COLO829 (cell line): ENCODE measurements at places on chromosomes 16 and 17.

- DNase-seq = no peak
These were observed 6.2 kb downstream of the PRCD start for GRCh38 chr17:76545918-76546555.

DNA sequence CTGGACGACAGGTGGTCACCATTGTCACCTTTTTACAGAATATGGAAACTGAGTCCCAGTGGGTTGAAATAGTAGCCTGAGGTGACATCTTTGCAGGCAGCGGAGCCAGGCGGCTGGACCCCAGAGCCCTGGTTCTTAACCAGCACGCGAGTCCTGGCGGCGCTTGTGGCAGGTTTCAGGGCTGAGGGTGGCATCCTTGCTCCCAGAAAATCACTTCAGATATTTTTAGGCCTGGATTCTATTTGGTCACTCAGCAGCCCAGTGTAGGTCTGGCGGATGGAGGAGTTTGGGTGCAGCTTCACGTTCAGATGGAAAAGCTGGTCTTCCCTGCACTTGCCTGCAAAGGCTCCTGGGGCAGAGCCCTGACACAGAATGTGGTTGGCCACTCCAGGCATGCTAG, 354.0 kb downstream of the SNX29 start:
- DNase-seq = no peak

- peak; percentile 31 for DNase-seq
These were observed 221.3 kb downstream of the SNX29 start for GRCh38 chr16:12197812-12198211.

DNA sequence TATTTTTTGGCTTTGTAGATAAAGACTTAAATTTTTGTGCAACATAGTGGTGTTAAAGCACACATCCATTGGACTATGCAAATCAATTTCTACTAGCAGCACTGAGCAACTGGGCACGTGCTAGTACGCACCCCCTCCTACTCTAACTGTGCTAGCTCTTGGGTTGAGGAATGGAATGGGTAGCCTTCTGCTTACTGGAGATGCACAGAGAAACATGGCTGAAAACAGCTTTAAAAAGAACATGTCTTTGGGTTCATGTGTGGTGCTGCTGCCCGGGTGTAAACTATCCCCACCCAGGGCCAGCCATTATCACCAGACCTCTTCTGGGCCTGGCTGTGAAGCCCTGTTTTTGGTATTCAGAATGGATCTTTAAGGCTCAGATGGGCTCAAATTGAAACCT, 7.3 kb downstream of the ESRP2 start:
- DNase-seq = no peak

- DNase-seq = no peak
These were observed 656 bp upstream of the GEMIN4 start for GRCh38 chr17:752620-753219.

DNA sequence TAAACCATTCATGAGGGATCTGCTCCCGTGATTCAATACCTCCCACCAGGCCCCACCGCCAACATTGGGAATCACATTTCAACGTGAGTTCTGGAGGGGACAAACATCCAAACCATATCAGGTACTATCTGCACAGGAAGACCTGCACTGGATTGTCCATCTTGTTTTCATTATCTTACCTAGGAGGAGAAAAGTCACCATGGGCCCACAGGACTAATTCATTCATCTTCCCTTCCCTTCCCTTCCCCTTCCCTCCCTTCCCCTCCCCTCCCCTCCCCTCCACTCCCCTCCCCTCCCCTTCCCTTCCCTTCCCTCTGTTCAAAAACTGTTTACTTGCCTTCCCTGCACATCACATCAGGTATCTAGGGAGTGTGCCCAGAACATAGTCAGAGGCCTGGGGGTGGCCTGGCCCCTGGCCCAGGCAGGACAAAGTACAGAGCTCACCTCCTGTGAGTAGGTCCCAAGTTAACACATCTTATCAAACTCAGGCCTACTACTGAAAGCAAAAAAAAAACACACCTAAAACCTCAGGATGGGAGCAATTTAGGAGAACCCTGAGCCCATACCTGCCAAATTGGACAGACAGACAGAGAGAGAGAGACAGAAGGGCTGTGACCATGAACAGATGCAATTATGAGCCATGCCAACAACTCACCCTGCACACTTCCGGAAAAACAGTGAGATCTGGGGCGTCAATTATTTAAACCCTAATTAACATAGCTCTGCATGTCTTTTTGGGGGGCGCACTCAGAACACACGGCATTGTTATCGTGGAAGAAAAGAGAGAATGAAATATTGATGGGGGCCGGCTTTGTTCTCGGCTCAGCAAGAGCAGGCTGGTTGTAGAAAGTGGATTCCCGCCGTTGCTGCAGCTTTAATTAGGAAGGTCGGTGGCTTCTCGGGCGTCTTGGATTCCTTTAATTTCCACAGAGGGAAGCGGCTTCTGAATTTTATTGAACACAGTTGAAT, 151.2 kb downstream of the IRX5 start:
- DNase-seq = no peak

DNA sequence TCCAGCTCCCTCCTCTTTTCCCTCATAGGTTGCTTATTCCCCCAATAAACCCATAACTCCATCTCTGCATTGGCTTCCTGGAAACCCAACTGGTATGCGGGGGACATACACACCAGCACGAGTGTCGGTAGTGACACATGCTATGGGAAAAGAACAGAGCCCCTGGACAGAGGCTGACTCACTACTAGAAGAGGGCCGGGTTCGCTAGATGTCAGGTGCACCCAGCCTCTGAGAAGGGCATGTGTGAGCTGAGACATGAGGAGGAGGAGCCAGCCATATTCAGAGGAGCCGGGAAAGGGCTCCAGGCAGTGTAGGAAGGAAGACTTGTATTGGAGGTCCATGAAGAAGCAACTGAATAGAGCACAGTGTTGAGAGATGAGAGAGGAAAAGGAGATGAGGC, 241.1 kb downstream of the SOX9 start:
- DNase-seq = no peak

- no peak for DNase-seq
These were observed 3.5 kb downstream of the UBE2I start for GRCh38 chr16:1312903-1313302.

DNA sequence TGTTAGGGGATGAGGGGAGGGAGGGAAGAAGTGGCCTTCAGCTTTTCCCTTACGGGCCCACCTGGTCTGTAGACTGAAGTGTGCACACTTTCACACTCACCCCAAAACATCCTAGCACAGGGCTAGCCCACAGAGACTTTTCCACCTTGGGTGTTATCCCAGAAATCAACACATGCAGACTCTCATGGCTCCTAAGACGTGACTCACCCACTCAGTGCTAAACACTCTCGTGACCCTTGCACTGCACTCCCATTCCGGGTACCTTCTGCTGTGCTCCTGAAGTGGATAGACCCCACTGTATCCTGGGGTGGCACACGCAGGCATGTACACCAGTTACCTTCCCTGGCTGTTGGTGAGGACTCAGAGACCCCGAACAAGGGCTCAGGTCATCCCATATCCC, 23.0 kb upstream of the ABCC3 start:
- DNase-seq = no peak

DNA sequence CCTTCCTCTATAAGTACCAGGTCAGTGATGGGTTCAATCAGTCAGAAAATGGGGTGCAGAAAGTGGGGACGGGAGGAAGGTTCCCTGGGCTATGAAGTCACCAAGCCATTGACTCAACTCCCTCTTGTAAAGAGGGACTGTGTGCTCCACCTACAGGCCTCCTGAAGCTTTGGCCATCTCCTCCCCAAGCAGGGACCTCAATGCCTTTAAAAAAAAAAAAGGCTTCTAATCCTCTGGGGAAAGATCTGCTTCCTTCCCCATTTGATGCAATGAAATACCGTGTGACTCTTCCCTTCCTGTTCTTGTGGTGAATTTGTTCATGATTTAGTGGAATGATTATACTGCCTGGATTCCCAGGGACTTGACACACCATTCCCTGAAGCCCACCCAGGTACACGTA, 30.8 kb downstream of the VWA3A start:
- DNase-seq = peak; percentile 39

DNA sequence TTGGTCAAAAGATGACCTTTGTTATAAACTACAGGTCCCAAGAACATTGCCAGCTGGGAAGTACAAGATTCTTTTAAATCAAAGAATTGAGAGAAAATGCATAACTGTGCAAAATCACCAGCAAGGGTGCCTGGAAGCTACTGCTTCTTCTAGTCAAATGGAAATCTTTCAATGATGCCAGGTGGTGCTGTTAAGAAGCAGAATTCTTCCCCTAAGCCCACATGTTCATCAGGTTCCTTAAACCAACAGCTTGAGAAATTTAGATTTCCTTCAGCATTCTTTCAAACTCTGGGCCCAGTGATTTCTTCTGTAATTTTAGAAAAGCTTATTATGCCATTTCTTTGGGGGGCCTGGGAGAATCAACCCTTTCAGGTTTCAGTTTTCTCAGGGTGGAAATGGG, 207.8 kb upstream of the WSCD1 start:
- DNase-seq = no peak

- DNase-seq = no peak
These were observed 873 bp downstream of the USP10 start for GRCh38 chr16:84700446-84701300.

GRCh38 chr17:652314-652713, 62.3 kb downstream of the VPS53 start:
- no peak for DNase-seq

GRCh38 chr17:27904534-27905446, 11.6 kb upstream of the LYRM9 start:
- DNase-seq = no peak

DNA sequence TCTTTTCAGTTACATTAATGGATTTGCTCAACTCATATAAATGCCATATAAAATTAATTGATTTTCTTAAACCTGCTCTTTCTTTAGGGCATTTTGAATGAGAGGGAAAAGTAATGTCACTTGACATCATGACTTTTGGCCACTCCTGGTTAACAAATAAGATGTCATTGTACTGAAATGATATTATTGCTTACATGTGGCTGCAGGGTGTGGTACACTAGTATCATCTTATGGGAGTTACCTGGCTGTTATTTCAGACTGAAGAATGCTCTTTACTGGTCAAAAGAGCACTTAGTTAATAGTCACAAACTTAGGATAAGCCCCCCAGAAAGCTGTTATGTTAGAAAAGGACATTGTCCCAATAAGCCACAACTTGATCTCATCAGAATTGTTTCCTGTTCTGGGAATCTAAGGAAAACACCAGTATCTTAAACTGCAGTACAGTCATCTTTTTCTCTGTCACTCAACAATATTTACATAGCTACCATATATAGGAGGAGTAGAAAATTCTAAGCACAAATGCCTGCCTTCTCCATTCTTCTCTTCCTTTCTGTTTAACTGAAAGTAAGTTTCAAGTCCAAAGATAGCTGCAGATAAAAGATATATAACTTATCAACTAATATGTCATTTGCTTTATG, 53.9 kb upstream of the MRC2 start:
- DNase-seq = no peak

DNA sequence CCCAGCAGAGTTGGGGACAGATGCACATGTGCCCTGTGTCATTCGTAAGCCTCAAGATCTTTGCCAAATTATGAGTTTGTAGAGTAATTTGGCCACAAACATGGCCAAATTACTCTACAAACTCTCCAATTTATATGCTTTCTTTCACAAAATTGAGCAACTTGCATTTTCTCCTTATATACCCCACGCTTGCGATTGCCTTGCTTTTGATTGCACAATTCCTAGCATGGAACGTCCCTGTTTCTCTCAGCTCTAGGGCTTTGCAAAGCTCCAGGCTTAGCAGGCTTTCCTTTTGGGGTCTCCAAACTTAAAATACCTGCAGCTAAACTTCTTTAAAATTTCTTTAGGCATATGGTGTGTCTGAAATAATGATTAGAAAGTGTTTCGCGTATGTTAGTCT, 28.5 kb upstream of the MAF start:
- DNase-seq = no peak

GRCh38 chr16:89375021-89375420, 115.3 kb downstream of the ANKRD11 start:
- no peak for DNase-seq

- peak; percentile 11 for DNase-seq
These were observed 98.5 kb downstream of the TNFRSF13B start for GRCh38 chr17:16873174-16874035.

DNA sequence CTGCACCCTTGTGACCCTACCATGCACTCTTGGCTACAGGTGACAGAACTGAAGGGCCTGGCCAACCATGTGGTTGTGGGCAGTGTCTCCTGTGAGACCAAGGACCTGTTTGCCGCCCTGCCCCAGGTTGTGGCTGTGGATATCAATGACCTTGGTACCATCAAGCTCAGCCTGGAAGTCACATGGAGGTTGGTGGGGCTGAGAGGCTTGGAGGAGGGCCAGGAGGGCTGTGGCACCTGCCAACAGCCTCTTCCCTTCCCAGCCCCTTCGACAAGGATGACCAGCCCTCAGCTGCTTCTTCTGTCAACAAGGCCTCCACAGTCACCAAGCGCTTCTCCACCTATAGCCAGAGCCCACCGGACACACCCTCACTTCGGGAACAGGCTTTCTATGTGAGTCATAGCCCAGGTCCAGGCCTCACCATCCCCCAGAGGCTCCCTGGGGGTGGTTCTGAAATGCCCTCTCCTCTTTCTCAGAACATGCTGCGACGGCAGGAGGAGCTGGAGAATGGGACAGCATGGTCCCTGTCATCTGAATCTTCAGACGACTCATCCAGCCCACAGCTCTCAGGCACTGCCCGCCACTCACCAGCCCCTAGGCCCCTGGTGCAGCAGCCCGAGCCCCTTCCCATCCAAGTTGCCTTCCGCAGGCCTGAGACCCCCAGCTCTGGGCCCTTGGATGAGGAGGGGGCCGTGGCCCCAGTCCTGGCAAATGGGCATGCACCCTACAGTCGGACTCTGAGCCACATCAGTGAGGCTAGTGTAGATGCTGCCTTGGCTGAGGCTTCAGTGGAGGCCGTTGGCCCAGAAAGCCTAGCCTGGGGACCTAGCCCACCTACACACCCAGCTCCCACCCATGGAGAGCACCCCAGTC, 13.0 kb downstream of the RIPOR1 start:
- no peak for DNase-seq

DNA sequence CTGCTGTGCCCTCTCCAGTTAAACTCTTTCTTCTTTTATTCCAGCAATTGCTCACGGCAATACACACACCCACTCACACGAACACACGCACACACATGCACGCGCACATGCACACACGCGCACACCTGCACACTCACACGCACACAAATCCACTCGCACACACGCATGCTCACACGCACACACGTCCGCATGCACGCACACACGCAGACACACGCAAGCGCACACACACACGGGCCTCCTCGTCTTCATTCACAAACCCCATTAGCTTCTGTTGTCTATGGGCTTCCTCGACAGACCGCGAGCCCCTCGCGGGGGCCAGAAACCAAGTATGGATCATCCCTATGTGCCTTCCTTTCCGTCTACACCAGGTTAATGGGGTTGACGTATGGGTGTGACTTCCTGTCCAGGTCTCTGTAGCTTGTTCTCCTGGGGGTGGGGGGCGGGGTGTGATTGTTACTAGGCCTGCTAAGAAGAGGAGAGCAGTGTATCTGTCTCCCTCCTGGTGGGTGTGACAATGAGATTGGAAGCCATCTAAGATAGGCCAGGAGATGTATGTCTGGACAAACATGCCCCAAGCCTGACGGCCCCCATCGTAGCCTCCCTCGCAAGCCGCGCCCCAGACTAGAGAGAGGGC, 670 bp upstream of the CTF1 start:
- DNase-seq = no peak
